HT1080 (cell line): ENCODE measurements at places on chromosomes 2 and 18.

DNA sequence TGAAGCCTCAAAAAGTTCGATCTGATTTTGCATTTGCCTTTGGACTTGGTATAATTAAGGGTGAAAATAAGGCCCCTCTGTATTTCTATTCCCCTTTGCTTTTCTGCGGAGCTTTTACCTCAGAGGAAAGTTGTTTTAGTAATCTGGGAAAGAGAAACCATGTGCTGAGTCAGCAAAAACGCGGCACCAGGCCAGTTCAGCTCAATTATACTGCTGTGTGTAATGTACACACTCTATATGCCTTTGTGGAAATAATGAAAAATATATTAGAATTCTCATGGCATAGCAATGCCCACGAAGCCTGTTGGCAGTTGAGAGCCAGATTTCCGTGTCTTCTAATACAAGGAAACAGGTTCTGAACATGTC, 161.9 kb upstream of the SIX2 start:
- DNase-seq, result no peak

DNA sequence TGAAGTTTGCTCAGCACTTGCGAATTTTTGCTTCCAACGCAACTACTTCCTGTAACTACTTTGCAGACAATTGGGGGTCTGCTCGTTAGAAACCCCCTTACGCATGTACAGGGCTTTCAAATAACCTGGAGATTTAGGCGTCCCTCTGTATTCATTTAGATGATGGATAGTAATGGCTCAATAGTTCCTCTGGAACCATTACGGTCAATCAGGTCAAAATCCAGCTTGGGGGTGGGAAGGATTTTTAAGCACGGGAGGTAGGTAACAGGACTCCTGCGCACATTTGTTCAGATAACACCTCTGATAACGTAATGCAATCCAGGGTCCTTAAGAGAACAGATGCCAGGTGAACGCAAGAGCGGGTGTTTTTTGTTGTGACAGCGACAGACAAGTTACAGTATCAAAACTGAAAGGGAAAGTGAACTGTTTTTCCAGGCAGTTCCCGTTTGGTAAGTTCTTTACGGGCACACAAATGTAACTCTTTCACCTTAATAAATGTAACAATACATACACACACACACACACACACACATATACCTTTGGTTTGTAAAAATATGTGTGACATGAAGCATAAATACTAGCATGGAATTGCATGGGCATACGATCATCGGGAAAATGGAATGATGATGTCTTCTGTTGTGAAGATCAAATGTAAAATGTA, 3.8 kb upstream of the OSR1 start:
- DNase-seq, result no peak

DNA sequence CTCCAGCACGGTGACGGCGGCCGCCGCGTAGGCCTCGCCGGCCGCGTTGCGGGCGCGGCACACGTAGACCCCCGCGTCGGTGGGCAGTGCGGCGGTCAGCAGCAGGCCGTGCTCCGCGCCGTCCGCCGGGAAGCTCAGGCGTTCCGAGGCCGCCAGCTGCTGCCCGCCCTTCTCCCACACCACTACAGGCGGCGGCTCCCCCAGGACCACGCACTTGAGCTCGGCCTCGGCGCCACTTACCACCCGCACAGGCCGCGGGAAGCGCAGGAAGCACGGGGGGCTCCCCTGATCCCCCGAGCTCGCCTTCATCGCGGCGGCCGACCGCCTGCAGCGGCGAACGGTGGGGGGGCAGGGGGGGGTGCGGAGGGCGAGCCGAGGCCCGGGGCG, 422 bp downstream of the OBSL1 start:
- no peak for DNase-seq

- peak; percentile 91 for DNase-seq
Observed at GRCh38 chr18:11324956-11325882, 175.8 kb upstream of the PIEZO2 start.

- DNase-seq, result no peak
Observed at GRCh38 chr2:1632510-1632909, 111.8 kb downstream of the PXDN start.

GRCh38 chr2:27573452-27573851, 9.4 kb upstream of the ZNF512 start:
- DNase-seq, result no peak

GRCh38 chr2:75491129-75491753, 69.5 kb downstream of the EVA1A start:
- DNase-seq, result no peak
